HepG2 (cell line): ENCODE measurements at places on chromosomes 16 and 17.

DNA sequence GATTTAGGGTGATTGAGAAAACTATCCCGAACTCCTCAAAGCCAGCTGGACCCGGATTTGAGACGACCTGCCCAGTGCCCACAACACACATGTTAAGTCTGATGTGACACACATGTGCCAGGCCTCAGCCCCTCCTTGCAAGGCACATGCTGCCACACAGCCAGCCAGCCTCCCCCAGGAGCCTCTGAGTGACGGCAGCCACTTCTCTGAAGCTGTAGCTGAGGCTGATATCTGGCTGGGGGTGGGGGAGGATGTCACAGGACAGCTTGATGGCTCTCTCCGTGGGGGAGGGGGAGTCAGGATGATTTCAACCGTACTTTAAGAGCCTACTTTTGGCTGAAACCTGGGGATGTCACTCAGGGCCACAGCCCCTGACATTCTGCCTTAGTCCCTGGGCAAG lies 40.9 kb downstream of the SRCIN1 start:
- DNase-seq = no peak

DNA sequence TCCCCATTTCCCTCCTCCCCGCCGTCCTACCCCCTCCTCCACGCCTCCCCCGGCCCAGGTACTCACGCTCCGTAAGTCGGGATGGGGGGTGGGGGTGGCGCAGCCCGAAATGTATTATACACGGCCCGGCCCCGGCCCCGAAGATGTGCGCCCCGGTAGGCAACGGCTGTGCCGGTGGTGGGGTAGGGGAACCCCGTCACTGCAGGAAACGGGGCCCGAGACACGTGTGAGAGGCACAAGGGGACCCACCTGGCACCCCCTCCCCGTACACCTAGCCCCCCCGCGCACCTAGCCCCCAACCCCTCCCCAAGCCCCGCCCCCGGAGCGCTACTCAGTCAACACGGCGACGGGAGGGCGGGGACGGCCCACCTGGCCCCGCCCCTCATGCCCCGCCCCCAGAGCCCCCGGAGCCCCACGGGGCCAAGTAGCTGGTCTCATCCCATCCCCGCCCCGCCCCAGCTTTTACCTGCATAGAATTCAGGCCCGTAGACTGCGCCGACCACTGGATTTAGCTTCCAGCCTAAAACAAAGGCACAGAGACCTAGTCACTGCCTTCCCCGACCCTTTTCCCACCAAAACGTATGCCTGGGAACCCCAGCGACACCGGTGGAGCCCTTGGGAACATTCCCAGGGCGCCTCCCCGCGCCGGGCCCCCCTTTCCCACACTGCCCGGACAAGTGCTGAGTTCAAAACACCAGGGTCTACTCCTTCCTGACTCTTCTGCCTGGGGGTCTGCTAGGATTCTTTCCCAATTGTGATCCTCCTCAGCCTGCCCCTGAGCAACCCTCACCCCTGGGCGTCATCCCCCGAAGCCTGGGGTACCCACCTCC lies 22.8 kb downstream of the ENGASE start:
- no peak for DNase-seq

DNA sequence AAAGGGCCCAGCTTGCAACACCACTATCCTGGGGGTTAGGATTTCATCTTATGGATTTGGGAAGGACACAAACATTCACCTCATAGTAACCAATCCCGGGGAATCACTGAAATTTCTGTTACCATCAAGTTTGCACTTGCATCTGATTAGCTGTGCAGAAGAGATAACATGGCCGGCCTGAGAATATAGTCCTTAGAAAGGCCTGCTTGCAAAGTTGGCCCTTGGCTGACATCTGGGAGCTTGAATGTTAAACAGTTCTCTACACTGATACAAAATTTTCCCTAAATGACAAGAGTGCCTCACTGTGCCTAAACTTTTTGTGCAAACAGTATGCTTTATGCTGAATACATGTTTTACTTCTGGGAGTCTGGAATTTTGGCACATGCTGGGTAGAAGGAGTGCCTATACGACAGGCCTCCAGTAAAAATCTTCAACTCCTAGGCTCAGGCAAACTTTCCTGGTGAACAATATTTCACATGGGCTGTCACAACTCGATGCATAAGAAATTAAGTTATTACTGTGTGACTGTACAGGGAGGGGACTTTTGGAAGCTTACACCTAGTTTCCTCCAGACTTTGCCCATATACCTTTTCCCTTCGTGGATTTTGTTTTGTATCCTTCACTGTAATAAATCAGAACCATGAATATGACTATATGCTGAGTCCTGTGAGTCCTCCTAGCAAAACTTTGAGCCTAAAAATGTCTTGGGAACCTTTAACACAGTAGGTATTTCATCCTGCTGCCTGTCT lies 31.3 kb downstream of the TBC1D3B start:
- DNase-seq = no peak

GRCh38 chr17:10155371-10156076 lies 42.9 kb downstream of the GAS7 start:
- DNase-seq = no peak

DNA sequence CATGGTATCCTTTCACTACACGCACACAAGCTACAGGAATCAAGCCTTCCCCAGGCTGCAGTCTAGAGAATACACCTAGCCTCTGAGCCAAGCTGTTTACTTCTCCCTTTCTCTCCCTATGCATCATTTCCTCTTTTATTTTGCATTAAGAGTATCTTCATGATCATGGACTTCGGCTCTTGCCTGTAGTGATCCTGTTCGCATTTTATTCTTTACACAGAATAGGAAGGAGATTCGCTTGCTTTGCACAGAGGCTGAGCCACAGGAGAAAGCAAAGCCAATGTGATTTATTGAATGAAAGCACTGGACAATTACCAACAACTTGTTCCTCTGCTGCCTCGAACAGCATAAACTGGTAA lies 172.7 kb downstream of the ANKFN1 start:
- no peak for DNase-seq

GRCh38 chr16:20871941-20872815 lies 28.0 kb downstream of the DCUN1D3 start:
- no peak for DNase-seq

- DNase-seq = no peak
Measured at GRCh38 chr17:36151891-36152638, 24.4 kb downstream of the TBC1D3B start.

GRCh38 chr16:11794996-11795886 lies 1.8 kb downstream of the ZC3H7A start:
- DNase-seq = no peak

DNA sequence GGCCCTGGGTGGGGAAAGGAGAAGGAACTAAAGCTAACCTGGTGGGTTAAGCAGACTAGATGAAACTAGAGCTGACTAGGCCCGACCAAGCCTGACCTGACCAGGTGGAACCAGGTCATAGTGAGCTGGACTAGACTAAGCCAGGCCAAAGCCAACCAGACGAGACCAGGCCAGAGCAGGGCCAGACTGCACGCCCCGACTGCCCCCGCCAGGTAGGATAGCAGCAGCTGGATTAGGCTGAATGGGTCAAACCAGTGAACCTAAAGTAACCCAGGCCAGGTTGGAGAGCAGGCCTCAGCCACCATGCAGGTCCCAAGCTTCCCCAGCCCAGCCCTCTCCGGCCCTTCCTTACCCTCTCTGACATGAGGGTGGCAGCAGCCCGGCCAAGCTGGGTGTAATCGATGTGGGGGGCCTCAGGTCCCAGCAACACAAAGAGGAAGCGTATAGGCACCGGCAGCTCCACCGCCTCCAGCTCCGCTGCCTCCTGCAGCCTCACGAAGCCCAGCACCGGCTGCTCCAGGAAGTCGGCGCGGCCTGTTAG lies 9.1 kb downstream of the SLC4A1 start:
- no peak for DNase-seq
